Stimulated activated CD8-positive, alpha-beta memory T cell treated with anti-CD3 and anti-CD28 coated beads, Interleukin-4, amount 100 ng/mL, for 1 hour (primary cell): ENCODE measurements at places on chromosomes 1 and 21.

DNA sequence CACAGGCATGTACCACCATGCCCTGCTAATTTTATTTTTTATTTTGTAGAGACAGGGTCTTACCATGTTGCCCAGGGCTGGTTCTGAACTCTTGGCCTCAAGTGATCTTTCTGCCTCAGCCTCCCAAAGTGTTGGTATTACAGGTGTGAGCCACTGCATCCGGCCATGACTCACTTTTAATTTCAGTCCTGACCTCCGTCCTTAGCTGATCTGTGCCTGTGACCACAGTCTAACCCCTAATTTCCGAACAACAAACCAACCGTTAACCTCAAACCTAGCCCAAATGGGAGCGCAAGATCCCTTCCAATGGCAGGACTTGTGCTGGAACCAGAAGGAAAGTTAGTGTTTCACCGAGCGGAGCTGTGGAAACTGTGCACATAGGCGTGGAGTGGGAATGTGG, 29.3 kb upstream of the MAN1C1 start:
- DNase-seq = no peak

- DNase-seq = no peak
Observed at GRCh38 chr1:194533641-194534040, 1347.2 kb upstream of the B3GALT2 start.

DNA sequence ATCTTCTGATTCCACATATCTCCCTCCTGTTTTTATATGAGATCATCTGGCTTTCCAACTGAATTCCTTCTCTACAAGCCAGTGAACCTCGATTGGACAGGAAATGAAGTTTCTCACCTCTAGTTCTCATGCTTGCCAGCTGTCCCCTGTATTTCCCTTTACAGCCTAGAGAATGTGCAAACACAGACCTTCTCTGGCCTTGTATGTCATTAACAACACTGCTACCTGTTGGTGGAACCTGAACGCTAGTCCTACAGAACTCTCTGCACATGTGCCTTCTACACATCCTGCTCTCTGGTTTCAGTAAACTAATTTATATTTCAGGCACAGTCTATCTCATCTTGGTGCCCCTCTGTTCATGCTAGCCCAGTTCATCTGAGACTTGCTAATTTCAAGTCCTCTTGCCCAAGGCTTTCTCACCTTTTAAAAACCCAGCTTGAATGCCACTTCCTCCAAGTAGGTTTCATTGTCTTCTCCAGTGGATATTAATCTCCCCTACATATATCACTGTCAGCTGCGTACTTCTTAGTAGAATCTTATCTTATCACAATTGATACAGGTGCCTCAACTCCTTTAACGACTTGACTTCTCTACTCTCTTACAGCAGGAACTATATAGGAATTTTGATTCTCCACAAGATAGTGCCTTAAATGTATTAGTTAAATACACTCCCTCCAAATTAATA, 549.9 kb downstream of the PLPP3 start:
- no peak for DNase-seq

GRCh38 chr1:152786077-152786476, at the start of gene LCE1E:
Gene LCE1E (plus strand): TSS chr1:152786257. CDS start chr1:152787300, 1,043 bp downstream.
- no peak for DNase-seq

- DNase-seq = no peak
Observed at GRCh38 chr1:33768821-33769220, 95.1 kb upstream of the HMGB4 start.

- DNase-seq = no peak
Observed at GRCh38 chr1:30135698-30136097, 587.7 kb downstream of the MATN1 start.

- no peak for DNase-seq
Observed at GRCh38 chr1:57061369-57061768, 95.6 kb upstream of the C8B start.

DNA sequence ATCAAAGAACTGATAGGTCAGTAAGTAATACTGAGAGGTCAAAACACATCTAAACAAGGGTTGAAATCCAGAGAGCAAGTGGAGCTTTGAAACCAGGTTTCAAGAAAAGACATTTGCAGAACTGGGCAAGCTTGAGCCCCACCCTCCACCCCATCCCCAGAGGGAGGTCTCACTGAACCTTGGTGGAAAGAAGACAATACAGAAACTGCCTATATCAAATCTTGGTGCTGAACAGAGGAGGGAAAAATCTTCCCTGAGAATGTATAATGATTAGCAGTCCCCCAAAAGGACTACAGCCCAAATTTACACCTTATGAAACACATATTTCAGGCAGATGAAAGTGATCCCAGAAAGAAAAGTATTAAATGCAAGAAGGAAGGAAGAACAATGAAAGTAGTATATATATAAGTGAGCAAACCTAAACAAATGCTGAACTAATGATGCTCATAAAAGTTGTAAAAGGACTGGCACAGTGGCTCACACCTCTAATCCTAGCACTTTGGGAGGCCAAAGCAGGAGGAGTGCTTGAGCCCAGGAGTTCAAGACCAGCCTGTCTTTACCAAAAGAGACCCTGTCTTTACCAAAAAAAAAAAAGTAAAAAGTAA, 12.4 kb downstream of the ZBTB17 start:
- DNase-seq = no peak

DNA sequence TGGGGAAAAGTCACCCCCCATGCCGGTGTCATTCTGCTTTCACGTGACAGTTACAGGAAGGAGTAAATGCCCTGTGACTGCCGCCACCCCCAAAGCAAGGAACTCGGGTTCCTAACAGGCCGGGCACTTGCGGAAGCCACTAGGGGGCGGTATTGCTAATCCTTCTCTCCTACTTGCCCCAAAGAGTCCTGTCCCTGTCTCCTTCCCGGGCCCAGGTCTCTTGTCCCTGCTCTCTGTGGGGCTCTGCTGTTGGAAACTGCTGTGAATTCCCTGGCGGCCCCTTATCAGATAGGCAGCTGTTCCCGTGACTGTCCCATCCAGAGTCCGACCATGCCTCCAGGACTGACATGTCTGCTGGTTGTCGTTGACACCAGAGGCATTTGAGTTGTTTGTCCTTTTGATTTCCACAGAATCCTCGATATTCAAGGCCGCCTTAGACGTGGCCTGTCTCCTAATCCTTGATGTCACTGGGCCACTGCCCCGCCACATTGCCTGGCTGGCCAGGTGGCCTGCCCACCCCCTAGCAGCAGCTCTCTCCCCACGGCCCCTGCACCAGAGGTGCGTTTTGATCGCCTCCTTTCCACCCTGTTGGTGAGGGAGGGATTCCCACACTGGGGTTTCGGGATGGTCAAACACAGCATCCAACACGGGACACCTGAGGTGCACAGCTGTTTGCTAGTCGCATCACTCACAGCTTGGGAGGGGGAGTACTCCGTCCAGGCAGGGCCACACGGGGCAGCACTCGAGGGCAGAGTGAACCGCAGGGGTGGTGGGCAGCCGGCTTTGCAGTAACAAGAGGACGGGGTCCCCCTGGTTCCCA, 37.3 kb downstream of the CHAF1B start:
- DNase-seq = no peak

GRCh38 chr1:167923324-167924056, 9.6 kb upstream of the ADCY10 start:
- no peak for DNase-seq

DNA sequence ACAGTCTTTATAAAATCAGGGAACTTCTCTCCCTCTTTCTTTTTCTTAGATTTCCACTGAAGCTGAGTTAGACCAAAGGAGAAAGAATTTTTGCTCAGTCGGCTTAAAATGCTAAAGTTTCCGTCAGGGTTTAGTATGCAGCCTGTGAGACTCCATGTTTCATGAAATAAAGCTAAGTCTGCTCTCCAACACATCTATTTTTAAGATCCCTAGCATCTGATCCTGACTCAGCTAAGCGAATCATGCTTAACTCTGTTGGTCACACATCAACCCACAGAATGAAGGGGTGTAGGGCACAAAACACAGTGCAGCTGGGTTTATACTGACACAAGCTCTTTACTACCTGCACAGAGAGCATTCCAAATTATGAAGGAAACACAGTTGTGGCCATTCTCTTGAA, 102.4 kb upstream of the ZNF281 start:
- DNase-seq = no peak

DNA sequence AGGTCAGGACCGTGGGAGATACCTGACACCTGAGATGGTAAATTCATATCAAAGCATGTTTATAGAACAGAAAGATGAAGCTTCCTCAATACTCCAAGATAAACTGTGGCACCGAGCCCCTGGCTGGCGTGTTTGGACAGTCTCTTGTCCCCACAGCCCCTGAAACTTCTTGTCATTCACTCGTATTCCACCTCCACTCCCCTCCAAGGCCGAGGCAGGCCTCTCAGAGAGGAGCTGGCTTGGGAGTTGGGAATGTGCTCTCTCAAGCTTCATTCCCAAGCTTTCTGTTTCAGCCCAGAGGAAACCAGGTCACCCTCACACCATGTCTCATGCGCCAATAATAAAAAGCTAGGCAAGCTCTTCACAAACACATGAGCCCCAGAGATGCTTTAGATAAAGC, 86.1 kb downstream of the NPHP4 start:
- no peak for DNase-seq

- no peak for DNase-seq
Observed at GRCh38 chr1:101312147-101312546, 75.3 kb downstream of the S1PR1 start.

GRCh38 chr1:166999500-167000055, 10.5 kb downstream of the MAEL start:
- DNase-seq = no peak

DNA sequence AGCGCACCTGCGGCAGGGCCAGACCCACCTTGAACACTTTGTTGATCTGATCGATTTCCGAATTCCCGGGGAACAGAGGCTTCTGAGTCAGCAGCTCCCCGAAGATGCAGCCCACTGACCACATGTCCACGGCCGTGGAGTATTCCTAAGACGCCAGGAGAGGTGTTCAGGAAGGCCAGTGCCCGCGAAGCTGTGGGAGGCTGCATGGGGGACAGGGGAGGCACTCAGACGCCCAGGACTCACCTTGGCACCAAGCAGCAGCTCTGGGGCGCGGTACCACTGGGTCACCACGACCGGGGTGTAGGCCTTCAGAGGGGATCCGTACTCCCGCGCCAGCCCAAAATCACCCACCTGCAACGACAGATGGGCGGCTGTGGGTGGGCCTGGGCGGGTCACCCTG, 11.2 kb upstream of the SLC35E2B start:
- no peak for DNase-seq

- no peak for DNase-seq
Observed at GRCh38 chr1:230123280-230124185, 56.5 kb downstream of the GALNT2 start.

DNA sequence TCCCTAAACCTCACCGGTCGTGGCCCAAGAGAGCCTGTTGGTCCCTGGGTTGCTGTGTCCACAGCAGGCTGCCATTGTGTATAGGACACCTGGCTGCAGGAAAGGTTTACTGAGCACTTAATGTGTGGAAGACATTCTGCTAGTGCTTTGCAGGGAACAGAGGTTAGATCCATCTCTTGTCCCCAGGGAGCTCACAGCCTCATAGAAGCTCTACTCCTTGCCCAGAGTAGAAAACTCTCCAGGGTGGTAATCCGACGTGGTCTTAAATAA, 16.9 kb upstream of the ALPL start:
- no peak for DNase-seq

- DNase-seq = no peak
Observed at GRCh38 chr21:46465651-46466050, 7.0 kb downstream of the DIP2A start.

- DNase-seq = no peak
Observed at GRCh38 chr1:244614113-244614836, 38.7 kb upstream of the DESI2 start.

DNA sequence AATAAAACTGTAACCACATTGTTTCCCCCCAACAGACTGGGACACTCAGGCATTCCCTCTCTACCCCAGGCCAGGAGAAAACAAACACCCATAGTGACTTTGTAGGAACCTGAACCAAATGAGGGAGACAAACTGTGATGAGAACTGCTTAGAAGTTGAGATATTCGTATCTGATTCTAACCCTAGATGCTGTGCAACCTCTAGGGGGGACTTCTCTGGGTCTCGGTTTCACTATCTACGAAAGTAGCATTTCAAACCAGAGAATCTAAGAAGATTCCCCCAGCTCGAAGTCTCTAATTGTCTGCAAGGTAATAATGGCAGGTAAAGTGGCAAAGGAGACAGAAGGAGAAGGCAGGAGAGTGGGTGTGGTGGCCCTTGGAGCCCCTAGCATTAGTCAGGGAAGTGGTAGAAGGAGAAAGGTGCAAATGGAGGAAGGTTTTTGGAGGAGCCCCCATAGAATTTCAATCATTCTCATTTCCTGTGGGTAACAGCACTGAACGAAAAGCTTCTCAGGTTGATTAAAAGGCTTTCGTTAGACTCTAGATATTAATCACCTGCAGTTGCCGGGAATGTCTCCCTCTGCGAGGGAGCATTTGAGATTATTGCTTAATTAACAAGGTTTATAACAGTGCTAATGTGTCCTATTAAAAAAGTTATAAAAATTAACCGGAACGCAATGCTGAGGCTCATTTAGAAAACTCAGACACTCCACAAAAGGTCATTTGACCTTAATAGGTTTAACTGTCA, 46.4 kb downstream of the BEND5 start:
- no peak for DNase-seq

GRCh38 chr1:67764633-67765032, 68.6 kb downstream of the GNG12 start:
- DNase-seq = no peak

GRCh38 chr1:48552903-48553606, 81.1 kb upstream of the SPATA6 start:
- no peak for DNase-seq

DNA sequence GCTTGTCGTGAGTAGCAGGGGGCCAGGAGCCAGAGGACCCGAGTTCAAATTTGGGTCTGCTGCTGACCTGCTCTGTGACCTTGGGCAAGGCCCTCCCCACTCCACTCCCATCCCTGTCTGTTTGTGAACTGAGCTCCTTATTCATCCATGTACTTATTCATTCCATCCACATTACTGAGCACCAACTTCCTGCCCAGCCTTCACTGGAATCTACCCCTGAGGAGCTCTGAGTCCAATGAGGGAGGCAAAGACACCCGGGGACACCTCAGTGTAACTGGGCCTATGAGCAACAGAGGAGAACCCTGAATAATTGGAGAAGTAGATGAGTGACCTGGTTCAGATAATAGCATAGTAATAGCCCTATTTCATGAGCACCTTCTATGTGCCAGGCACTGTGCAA, 8.9 kb downstream of the BSND start:
- no peak for DNase-seq

- DNase-seq = no peak
Observed at GRCh38 chr1:156270314-156270713, 12.3 kb downstream of the SMG5 start.

DNA sequence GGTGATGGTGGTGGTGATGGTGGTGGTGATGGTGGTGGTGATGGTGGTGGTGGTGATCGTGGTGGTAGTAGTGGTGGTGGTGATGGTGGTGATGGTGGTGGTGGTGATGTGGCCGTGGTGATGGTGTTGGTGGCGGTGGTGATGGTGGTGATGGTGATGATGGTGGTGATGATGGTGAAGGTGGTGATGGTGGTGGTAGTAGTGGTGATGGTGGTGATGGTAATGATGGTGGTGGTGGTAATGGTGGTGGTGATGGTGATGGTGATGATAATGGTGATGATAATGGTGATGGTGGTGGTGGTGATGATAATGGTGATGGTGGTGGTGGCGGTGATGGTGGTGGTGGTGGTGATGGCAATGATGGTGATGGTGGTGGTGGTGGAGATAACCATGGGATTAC, 6.8 kb upstream of the COL6A2 start:
- no peak for DNase-seq
